ENCODE measurements at places on chromosomes 5 and 9. TPM values are rescaled to one million over a fixed set of nuclear protein-coding genes. Genes with fewer than 3 reads are reported as not detected.
A peak's percentile ranks its signal among the peaks of the same experiment; 100 is the strongest.

DNA sequence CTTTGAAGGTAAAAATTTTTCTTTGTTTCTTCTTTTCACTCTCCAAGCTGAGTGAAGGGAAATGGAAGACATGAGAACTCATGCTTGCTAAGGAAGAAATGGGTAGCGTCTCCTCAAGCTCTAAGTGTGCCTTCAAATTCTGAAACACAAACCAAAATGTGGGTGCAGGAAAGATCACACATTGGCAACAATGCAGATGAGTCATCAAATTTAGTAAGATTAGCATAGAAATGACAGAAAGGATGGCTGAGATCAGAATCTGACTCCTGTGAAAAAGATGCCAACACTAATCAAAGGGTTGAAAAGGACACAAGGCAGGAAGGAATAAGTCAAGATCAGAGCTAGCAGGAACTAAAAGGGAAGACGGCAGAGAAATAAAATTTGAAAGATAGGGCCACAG, 61.1 kb upstream of the ZNF462 start:
- no peak for DNase-seq

GRCh38 chr9:11915699-11916098, 777.5 kb upstream of the TYRP1 start:
- no peak for DNase-seq

DNA sequence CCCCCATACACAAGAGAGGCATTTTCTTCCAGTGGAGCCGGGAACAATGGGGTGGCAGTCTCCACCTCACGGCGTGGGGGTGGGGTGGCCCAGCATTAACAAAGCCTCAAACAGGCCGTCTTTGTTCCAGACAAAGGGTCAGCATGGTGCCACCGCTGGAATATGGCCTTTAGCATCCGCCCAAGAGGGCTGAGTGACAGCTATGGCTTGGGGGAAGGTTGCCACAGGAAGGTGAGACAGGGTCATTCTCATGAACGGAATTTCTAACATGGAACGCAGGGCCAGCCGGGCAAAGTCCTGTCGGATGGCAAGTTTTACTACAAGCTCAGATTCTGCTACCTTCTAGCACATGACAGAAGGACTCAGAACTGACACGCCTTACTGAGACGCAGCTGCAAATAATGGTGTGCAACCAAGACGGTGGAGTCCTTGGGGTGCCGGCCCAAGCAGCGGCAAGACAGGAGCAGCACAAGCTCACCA, 64.0 kb downstream of the OTULIN start:
- DNase-seq, result no peak

- peak; percentile 53 for DNase-seq
Observed at GRCh38 chr5:1800472-1801221, 560 bp upstream of the NDUFS6 start.

GRCh38 chr9:71937898-71938297, 26.5 kb downstream of the C9orf85 start:
- DNase-seq, result no peak

DNA sequence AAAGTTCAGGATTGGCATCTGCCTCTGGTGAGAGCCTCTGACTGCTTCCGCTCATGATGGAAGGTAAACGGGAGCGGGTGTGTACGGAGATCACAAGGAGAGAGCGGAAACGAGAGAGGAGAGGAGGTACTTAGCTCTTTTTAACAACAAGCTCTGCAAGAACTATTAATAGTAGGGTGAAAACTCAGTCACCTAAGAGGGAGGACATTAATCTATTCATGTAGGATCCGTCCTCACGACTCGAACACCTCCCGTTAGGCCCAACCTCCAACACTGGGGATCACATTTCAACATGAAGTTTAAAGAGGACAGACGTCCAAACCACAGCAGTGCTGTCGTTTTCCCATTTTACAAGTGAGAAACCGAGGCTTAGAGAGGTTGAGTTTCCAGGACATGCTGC, 173.7 kb downstream of the SLC28A3 start:
- no peak for DNase-seq

DNA sequence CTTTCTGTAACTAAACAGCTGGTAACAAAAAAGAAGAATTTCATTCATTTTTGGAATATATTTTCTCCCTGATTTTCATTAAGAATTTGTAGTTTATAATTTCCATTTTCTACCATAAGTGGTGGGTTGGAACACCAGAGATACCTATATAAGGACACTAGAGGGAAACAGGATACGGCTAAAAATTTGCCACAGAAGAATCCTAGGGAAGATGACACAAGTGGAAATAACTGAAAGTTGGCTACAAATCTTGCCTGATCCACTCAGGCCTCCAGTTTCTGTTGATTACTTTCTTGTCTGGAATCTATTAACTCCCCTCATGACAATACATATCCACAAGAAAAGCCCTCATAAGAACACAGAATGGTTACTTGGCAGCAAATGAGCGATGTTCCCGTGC, 46.8 kb downstream of the FREM1 start:
- DNase-seq, result no peak

The TBCA gene
- total RNA-seq, result 288 TPM

The ZCCHC9 gene
- total RNA-seq, result 21.2 TPM

The IL5 gene
- not detected for total RNA-seq

The NIPAL4 gene
- total RNA-seq, result not detected

The KCTD16 gene
- 1.1 TPM for total RNA-seq

Measured in A673 (cell line).